Stimulated activated CD8-positive, alpha-beta memory T cell treated with anti-CD3 and anti-CD28 coated beads, Interleukin-7, amount 100 ng/mL, for 24 hours (primary cell): ENCODE measurements at places on chromosomes 12 and 14.

DNA sequence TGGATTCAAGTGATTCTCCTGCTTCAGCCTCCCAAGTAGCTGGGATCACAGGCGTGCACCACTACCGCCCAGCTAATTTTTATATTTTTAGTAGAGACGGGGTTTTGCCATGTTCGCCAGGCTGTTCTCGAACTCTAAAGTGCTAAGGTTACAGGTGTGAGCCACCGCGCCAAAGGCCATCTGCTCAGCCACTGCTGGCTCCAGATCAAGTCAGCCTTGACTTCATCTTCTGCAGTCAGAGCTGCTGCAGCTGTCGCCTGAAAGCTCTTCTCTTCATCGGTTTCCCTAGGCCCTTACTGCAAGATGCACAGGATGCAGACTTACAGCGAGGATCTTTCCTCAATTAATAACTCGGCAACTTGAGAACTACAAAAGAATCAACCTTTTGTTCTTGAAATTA, 66.8 kb downstream of the CLIP1 start:
- no peak for DNase-seq

- no peak for DNase-seq
These were observed 17.3 kb downstream of the BAZ1A start for GRCh38 chr14:34857689-34858449.

- no peak for DNase-seq
These were observed 17.1 kb downstream of the MTHFD1 start for GRCh38 chr14:64405295-64405694.

DNA sequence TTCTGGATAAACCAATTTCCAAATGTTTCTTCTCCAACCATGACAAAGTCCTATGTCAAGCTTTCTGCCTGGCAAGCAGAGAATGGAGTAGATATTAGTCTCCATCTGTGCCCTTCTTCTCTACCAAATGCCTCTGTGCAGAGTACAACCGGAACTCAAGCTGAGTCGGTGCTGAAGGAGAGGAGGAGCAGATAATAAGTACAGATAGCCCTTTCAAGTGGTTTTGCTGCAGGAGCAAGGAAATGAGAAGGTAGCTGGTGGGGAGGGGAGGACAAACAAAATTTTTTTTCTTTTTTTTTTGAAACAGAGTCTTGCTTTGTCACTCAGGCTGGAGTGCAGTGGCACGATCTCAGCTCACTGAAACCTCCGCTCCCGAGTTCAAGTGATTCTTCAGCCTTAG, 14.2 kb upstream of the HELB start:
- no peak for DNase-seq

GRCh38 chr12:62129291-62129690, 130.9 kb upstream of the USP15 start:
- no peak for DNase-seq

- DNase-seq = peak; percentile 94
These were observed at the start of the genes APAF1 and IKBIP for GRCh38 chr12:98644712-98645571. Gene APAF1 (plus strand): TSS chr12:98645290. CDS start chr12:98648360, 3,070 bp downstream. Gene IKBIP (minus strand): TSS chr12:98644788. CDS start chr12:98644701, 87 bp downstream.

- DNase-seq = no peak
These were observed 218.2 kb downstream of the ANO6 start for GRCh38 chr12:45434094-45434493.

GRCh38 chr14:56487090-56487667, 92.4 kb upstream of the TMEM260 start:
- no peak for DNase-seq

DNA sequence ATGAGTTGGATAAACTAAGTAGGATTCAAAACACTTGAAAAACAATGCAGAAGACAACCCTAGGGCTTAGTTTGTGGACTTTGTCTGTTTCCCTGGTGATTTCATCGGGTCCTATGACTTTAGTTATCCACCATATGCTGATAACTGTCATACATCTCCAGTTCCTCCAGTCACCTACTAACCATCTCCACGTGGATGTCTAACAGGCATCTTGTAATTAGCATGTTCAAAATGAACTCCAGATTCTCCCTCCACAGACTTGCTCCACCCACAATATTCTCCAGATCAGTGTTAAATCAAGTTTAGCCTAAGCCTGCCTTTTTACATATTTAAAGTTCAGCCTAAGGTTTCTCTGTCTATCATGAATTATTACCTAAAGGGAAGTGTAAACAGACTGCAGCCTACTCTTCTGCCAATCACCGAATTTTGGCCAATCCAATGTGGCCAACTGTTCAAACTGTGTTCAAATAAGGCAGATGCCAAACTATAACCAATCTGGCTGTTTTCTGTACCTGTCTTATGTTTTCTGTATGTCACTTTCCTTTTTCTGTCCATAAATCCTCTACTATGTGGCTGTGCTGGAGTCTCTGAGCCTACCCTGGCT, 87.1 kb downstream of the PAX9 start:
- no peak for DNase-seq
